ENCODE measurements at places on chromosomes 2 and 18.

GRCh38 chr2:11502740-11503292, 31.0 kb upstream of the GREB1 start:
- H3K4me1 ChIP-seq, result peaks cover 12% of the 10 kb centered on the region
- no peak overlapping the region for H3K4me3 ChIP-seq
- no peak for DNase-seq
- H3K27me3 ChIP-seq, result no peaks in the 10 kb centered on the region

DNA sequence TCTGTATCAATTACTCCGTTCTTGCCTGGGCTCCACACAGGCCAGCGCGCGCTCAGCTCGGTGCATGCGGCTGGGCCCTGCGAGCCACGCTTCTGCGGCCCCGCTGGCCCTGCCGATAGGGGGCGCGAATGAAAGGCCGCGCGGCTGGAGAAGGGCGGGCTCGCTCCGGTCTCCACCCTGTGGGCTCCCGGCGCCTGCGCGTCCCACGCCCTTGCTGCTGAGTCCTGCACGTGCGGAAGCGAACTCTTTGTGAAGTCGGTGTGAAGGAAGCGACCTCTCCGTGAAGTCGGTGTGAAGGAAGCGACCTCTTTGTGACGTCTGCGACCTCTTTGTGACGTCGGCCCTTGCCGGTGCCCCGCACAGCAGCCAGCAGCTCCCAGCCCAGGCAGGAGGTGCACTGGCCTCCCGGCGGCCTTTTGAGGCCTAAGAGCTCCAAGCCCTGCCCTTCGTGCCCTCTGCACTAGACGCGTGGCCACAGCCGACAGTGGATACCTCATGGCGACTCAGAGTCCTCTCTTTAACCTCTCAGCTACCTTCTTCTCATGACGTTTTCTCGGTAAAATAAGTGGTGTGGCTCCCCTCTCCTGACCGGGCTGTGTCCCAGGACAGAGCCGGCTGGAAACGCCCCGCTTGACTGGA, 391.9 kb upstream of the RAB6C start:
- H3K27me3 ChIP-seq, result peaks cover 30% of the 10 kb centered on the region
- no peak overlapping the region for H3K27ac ChIP-seq
- no peak overlapping the region for H3K4me3 ChIP-seq
- no peaks in the 10 kb centered on the region for H3K36me3 ChIP-seq

DNA sequence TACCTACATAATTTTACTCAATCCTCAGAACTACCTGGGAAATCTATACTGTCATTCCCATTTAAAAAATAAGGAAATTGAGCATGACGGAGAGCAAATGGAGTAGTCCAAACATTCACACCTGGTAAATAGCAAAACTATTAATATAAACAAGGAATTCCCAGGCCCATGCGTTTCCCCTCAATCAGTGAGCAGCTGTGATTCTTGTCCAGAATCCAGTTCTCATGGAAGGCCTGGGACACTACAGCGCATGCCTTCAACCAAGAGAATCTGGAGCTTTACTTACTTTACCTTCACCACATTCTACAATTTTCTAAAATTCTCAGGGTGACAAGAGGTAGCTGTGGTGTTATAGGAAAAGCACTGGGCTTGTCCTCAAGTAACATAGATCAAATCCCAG, 259.0 kb downstream of the LRATD1 start:
- H3K36me3 ChIP-seq, result no peaks in the 10 kb centered on the region
- no peak for DNase-seq
- H3K27me3 ChIP-seq, result no peaks in the 10 kb centered on the region
- no peak overlapping the region for H3K4me3 ChIP-seq

- peaks cover 46% of the 10 kb centered on the region for H3K4me1 ChIP-seq
- H3K27ac ChIP-seq, result peak overlapping the region; percentile 59
- no peak overlapping the region for H3K4me3 ChIP-seq
- no peaks in the 10 kb centered on the region for H3K27me3 ChIP-seq
- peaks cover 17% of the 10 kb centered on the region for H3K36me3 ChIP-seq
- DNase-seq, result peak; percentile 51
Measured at GRCh38 chr2:48589170-48589767, 28.4 kb upstream of the GTF2A1L start.

GRCh38 chr2:96575785-96576456, 39.4 kb downstream of the ARID5A start:
- no peak overlapping the region for H3K4me3 ChIP-seq
- H3K4me1 ChIP-seq, result no peaks in the 10 kb centered on the region
- H3K27ac ChIP-seq, result no peak overlapping the region
- DNase-seq, result no peak
- no peaks in the 10 kb centered on the region for H3K36me3 ChIP-seq
- H3K27me3 ChIP-seq, result no peaks in the 10 kb centered on the region

DNA sequence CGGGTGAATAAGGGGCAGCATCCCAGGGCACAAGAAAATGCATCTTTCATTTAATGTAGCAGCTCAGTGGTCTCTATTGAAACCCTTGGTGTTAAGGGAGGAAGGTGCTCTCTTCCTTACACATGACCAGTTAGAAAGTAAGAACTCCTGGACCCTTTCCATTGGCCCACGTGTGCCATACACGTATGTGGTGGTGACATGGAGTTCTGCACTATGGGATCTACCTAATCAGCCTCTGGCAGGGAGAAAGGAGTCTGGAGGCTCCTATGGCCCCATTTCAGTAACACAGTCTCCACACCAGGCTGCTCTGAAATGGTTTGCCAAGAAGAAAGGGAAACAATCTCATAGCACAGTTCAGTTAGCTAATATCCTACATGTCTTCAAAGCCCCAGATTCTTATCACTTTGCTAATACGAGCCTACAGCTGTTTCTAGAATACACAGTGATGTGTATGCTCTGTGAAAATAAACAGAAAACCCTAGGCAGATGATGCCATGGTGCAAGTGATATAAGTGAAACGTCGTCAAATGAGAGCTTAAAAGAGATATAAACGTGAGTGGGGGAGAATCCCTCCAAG, 7.0 kb downstream of the EFEMP1 start:
- no peaks in the 10 kb centered on the region for H3K27me3 ChIP-seq
- no peak for DNase-seq
- no peak overlapping the region for H3K27ac ChIP-seq

- no peaks in the 10 kb centered on the region for H3K36me3 ChIP-seq
- H3K27me3 ChIP-seq, result no peaks in the 10 kb centered on the region
- no peak overlapping the region for H3K4me3 ChIP-seq
- no peak for DNase-seq
- peaks cover 4% of the 10 kb centered on the region for H3K4me1 ChIP-seq
Measured at GRCh38 chr18:41128545-41128944, 826.5 kb upstream of the PIK3C3 start.

- H3K36me3 ChIP-seq, result no peaks in the 10 kb centered on the region
- peaks cover 2% of the 10 kb centered on the region for H3K4me1 ChIP-seq
- no peak overlapping the region for H3K27ac ChIP-seq
- no peak overlapping the region for H3K4me3 ChIP-seq
- no peak for DNase-seq
Measured at GRCh38 chr2:134108113-134108512, 145.8 kb upstream of the MGAT5 start.

GRCh38 chr2:225288986-225289385, 110.5 kb upstream of the NYAP2 start:
- H3K4me1 ChIP-seq, result no peaks in the 10 kb centered on the region
- DNase-seq, result no peak
- no peak overlapping the region for H3K27ac ChIP-seq
- H3K27me3 ChIP-seq, result peaks cover 5% of the 10 kb centered on the region

- H3K4me1 ChIP-seq, result peaks cover 16% of the 10 kb centered on the region
- DNase-seq, result no peak
- no peak overlapping the region for H3K27ac ChIP-seq
Measured at GRCh38 chr2:180664507-180664906, 315.9 kb upstream of the UBE2E3 start.

- H3K4me1 ChIP-seq, result no peaks in the 10 kb centered on the region
- no peak for DNase-seq
- no peak overlapping the region for H3K4me3 ChIP-seq
- no peak overlapping the region for H3K27ac ChIP-seq
- H3K27me3 ChIP-seq, result peaks cover 31% of the 10 kb centered on the region
Measured at GRCh38 chr2:17847236-17847635, 31.0 kb downstream of the MSGN1 start.

- peak overlapping the region; percentile 86 for H3K27ac ChIP-seq
- H3K4me1 ChIP-seq, result peaks cover 15% of the 10 kb centered on the region
- peak overlapping the region; percentile 60 for H3K4me3 ChIP-seq
Measured at GRCh38 chr2:11830708-11831301, 84.4 kb downstream of the LPIN1 start.

DNA sequence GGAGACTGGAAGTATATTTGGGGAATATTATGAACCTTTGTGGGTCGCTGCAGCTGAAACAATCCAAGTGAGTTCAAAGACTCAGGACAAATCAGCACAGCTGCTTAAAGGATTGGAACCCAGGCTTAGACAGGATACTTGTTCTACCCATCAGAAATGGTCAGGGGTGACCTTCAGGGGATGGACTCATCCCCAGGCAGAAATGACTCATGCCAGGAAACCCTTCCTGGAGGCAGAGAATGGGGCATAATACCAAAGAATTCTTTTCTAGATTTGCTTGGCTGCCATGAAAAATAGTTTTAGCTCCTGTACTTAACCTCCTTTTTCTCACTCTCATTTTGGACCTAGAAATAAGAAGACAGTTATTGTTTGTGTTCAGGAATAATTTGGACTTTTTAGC, 425.5 kb downstream of the TSN start:
- H3K36me3 ChIP-seq, result no peaks in the 10 kb centered on the region
- peaks cover 14% of the 10 kb centered on the region for H3K27me3 ChIP-seq
- no peaks in the 10 kb centered on the region for H3K4me1 ChIP-seq
- no peak overlapping the region for H3K4me3 ChIP-seq
- no peak for DNase-seq

DNA sequence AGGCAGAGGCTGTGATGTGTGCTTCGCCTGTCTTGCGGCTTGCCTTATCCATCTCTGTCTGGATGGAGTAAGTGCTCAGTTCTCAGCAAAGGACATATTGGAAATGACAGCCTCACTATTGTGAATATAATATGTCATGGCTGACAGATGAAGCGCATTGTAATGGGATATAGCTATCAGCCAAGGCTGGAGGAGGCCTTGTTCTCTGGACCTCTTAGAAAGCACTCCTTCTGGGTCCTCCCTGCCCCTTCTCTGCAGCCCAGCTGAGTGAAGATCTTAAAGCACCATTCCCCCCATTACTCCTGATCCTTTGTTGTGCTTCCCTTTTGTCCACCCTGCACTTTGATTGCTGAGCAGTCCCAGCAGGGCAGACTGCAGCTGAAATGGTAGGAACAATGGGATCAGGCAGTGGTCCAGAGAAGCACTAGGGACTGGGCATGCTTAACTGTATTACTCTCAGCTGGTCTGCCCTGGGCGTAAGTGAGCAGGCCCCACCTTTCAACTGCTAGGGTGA, 265.3 kb downstream of the SETBP1 start:
- H3K4me3 ChIP-seq, result no peak overlapping the region

DNA sequence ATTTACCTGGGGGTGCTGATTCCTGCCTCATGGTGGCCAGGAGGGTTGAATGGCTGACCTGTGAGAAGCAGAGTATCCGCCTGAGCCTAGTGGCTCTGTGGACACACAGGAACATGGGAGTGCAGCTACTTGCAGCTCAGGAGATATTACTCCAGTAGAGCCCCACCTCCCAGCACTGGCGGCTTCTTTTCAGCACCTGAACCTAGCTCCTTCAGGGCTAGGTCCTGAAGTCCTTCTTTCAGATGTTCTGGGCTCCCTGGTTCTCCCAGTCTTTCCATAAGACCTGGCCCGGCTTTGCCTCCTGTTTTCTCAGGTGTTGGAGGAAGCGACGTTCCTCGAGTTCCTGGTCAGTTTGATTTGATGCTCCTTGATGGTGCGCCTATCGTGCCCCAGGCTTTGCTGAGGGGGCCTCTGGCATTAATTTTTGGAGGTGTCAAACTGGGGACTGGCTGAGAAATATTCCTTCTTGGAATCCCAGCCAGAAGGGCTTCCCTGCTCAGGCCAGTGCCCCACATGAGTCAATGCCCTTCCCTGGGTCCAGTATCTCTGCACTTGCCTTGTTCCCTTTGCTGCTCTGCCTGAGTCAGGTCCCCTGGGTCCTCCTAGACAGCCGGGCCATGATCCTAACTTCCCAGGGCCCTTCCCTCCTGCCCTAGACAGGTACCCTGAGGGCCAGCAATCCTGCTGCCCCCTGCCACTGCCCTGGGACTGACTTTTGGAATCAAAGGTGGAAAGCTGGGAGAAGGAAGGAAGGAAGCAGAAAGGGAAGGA, 110.7 kb upstream of the HAAO start:
- H3K27me3 ChIP-seq, result no peaks in the 10 kb centered on the region
- no peak for DNase-seq
- H3K27ac ChIP-seq, result peak overlapping the region; percentile 35

Measured in mesothelial cell of epicardium (in vitro differentiated cells).